SW480 (cell line): ENCODE measurements at places on chromosomes 7 and 10.

DNA sequence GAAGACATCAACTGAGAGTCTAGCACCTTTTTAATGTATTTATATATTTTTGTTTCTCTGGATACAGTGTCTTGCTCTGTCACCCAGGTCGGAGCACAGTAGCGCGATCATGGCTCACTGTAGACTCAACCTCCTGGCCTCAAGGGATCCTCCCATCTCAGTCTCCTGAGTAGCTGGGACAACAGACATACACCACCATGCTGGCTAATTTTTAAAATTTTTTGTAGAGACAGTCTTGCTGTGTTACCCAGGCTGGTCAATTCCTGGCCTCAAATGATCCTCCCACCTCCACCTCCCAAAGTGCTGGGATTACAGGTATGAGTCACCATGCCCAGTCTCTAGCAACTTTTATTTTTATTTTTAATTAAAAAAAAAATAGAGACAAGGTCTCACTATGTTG lies 51.4 kb upstream of the ANLN start:
- DNase-seq: no peak

DNA sequence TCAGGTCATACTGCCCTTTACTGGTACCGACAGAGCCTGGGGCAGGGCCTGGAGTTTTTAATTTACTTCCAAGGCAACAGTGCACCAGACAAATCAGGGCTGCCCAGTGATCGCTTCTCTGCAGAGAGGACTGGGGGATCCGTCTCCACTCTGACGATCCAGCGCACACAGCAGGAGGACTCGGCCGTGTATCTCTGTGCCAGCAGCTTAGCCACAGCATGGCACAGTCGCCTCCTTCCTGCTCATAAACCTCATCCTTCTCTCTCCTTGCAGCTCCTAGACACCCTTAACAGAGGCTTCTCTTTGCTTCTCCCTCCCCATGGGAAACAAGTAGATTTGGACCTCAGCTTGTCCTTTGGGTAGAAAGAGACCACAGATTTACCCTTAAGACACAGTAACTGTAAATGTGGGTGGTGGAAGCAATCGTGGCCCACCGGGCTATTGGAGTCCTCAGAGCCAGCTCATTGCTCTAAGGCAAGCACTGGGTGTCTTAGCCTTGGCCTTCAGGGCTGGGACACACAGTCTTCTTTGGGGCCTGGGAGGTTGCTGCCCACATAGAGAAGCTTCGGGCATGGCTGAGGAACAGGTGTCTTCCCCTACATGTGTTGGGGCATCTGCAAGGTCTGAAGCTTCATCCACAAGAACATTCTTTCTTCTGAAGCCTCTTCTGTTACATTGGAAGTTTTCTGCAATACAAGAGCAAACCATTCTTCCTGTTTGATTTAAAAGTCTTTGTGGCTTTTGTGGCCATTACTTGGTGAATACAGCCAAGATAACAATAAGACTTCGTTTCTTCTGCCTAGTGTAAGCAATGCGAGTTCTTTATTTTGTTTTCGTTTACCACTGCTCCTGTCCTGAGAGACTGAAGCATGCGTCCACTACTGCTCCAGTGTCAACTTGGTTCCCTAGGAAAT lies 95.5 kb upstream of the PRSS58 start:
- DNase-seq: no peak

DNA sequence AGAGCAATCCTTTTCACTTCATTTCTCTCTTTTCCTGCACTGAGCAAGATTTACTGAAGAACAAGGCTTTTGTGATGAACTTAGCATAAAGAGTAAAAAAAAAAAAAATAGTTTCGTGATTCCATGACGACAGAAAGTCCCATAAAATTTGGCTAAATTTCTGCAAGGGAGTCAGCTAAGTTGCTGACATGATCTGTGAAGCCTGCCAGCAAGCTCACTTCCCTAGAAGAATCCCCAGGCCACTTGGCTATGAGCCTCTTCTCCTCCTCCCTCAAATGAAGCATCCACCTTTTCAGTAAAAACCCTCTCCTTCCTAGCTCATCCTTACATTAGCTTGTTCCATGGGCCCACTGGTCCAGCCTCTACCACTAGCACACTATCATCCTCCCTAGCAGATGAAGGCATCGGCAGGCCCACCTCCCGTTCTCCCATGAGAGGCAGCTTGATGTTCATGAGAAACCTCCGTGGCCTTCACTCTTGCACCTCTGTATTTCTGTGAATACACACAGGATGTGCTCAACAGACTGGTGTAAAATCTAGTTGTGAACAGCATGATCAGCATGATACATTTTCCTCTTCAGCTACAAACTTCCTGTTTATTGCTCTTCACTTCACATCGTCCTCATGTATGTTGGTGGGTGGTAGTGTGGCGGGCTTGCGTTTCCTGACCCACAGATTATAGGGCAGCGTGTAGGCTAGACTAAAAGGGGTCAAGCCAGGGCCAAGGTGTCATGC lies 30.9 kb downstream of the GIMAP8 start:
- DNase-seq: no peak

GRCh38 chr7:136971776-136972175 lies 103.3 kb downstream of the CHRM2 start:
- DNase-seq: no peak

DNA sequence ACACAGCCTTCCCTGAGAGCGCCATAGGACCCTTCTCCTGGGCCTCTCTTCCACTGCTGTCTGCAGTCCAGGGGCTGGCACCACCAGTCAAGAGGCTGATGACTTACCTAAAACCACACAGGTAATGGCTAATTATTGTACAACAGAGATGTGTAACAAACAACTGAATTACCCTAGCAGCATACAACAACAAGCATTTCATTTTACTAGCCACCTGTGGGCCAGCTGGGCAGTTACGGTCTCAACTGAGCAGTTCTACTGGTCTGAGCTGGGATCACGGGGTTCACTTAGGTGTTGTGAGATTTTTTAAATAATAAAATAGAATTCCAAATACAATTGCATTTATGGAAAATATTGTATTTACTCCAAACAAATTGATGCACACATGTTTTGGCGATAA lies 431.9 kb downstream of the TNS3 start:
- DNase-seq: no peak

DNA sequence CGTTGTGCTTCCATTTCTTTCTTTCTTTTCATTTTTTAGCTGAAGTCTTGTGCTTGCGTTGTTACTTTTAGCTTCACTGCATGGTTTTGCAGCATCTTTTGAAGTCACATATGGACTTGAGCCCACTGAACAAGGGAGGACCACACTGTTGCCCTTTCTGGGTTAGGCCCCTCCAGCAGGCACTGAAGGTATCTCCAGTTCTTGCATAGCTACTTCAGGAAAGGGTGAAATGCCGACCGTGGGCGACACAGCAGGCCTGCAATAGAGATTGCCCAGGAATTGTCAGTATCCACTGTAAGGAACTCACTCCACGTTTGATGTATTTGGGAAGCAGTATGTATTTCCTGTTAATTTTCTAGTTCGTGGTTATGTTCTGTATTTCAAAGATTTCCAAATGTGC lies 85.1 kb downstream of the WDR37 start:
- DNase-seq: no peak

DNA sequence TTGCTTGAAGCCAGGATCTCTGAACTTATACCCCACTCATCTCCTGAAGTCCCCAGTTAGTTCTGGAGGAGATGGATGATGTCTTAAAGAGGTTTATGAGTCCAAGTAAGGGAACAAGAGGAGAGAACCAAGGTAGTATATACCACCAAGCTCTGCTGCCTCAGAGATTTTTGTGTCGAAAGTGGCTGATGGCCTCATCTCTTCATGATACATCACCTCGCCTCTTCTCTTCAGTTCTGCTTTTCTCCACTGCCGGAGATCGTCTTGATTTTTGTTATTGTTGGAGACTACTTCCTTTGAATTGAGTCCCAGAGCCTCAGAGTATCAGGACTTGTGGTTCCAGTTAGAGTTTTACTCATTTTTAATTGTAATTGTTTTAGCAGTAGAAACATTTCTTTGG lies 1.9 kb downstream of the VTI1A start:
- DNase-seq: no peak

GRCh38 chr7:29864656-29865055 lies 58.3 kb downstream of the WIPF3 start:
- DNase-seq: no peak

DNA sequence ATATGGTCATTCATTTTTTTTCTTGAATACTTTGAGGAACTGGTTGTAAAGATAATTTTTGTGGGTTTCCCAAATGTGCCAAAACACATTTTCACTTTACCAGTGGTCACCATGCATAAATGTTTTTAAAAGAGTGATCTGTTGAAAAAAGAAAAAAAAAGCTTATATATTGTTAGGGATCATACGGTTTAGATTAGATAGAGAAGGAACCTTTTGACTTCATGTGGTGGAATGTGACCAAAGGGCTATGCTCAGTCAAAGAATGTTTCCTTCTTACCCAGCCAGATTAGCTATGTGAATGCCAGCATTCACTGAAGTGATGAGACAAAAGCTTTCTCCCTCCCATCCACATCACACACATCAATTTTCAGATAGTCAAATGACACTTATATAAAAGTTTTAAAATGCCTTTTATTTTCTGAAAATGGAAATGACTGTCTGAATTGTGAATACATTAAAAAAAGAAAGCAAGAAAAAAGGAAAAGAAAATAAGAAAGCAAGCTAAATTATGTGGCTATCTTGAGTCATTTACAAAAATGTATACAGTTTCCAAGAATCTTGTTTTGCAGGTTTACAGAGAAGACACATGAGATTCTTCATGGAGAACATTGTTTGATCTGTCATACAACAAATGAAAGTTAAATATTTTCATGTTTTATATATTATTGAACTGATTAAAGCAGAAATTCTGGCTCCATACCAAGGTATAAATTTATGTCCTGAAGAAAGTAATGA lies 8.6 kb upstream of the CPED1 start:
- no peak for DNase-seq

- no peak for DNase-seq
These were observed 167.8 kb upstream of the ITGB1 start for GRCh38 chr10:33125522-33126517.

- DNase-seq: no peak
These were observed 63.1 kb downstream of the PWWP2B start for GRCh38 chr10:132460071-132460470.
